ENCODE measurements at places on chromosomes 6 and 20.
A peak's percentile ranks its signal among the peaks of the same experiment; 100 is the strongest.

- no peak for DNase-seq
Observed at GRCh38 chr6:111269401-111269970, 182.2 kb downstream of the SLC16A10 start.

DNA sequence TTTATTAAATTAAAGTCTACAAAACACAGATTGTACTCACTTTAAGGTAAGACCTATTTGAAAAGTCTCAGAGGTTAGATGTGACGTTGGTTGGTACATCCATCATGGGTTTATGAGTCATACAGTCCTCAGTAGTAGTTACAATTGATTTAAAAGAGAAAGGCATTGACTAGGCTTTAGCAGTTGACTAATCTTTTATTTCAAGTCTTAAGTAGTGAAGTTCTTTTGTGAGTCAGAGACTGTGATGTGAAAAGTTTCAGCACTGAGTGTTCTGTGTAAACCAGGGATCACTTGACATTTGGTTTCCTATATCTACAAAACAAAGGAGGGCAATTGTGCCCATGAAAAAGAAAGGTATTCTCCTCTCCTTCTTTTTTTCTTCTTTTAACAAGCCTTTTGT is 221.3 kb downstream of the GRIK2 start:
- no peak for DNase-seq

GRCh38 chr6:100806296-100806695 is 74.8 kb downstream of the ASCC3 start:
- DNase-seq, result no peak

- no peak for DNase-seq
Observed at GRCh38 chr6:134235937-134236751, 81.8 kb downstream of the SGK1 start.

DNA sequence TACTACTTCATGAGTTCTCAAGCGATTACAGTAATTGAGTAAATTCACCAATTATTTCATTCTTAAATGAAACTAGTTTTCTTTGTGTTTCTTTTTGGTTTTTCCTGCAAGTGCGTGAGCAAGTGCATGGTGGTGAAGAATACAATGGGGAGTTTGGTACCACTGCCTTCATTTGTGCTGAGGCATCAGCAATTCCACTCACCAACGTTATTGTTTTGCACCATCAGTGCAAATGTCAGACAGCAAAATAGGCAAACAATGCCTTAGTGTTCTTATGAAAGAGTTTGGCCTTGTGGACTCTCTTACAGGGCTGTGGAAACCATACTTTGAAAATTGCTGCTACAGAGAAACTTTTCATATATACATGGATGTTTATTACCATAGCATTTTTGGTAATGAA is 8.2 kb downstream of the CDH26 start:
- no peak for DNase-seq

GRCh38 chr20:2800521-2801285 is at the start of gene CPXM1:
Gene CPXM1, minus strand, starts transcription at chr20:2800627. Its CDS starts 55 bp downstream, at chr20:2800572.
- no peak for DNase-seq

- no peak for DNase-seq
Observed at GRCh38 chr6:121956782-121957181, 442.7 kb upstream of the HSF2 start.

- DNase-seq, result no peak
Observed at GRCh38 chr6:88000713-88001112, 46.9 kb upstream of the SPACA1 start.

DNA sequence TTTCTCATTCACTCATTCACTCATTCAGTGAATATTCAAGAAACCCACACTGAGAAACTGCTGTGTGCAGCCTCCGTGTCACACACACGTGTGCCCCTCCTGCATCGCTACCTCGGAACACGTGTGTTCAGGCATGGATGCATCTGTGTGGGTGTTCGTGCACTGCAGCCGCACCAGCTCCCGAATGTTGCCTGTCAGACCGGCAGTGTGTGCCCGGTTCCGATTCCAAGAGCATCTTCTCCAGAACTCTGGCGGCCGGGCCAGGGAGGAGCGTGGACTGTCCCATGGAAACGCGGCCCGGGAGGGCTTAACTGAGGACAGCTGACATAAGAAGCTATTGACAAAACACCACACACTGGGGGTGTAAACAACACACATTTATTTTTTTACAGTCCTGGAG is 216.0 kb downstream of the DLL1 start:
- DNase-seq, result no peak

GRCh38 chr6:89836639-89837222 is 7.1 kb downstream of the CASP8AP2 start:
- DNase-seq, result no peak

- DNase-seq, result no peak
Observed at GRCh38 chr6:111894272-111894671, 21.0 kb upstream of the FYN start.

DNA sequence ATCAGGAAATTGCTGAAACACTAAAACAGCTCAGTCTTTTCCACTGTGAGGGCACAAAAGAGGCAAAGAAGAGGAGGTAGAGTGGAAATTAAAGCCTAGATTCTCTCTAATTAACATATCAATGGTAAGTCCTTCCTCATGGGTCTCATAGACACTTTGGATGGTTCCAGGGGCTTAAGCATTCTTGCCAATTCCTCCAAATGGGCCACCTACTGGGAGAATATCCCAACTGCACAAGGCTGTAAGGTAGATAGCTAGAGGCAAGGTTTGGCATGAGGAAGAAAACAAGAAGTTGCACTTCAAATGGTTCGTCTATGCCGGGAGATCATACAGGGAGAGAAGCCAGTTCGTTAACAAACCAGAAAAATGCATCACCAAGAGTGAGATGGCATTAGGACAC is 107.6 kb upstream of the KHDRBS2 start:
- DNase-seq, result no peak

GRCh38 chr6:107728564-107728897 is 95.6 kb downstream of the SCML4 start:
- no peak for DNase-seq

DNA sequence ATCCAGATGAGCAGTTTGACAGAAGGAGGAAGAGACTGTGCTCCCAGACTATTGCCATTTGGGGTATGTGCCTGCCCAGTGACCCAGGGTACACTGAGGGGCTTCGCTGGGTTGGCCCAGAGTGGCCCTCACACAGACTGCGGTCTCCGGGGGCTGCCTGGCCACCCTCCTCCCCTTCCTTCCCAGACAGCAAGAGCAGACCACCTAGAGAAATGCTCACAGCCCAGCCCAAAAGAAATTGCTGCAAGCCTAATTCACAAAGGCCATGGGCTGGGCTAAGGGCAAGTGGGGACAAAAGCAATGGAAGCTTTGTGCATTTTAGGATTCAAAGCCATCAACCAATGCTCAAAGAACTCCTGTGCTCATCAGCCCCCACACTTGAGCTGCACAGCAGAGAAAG is 277.6 kb downstream of the CDC5L start:
- DNase-seq, result no peak

- DNase-seq, result no peak
Observed at GRCh38 chr6:111973118-111973761, 80.7 kb upstream of the CCN6 start.

DNA sequence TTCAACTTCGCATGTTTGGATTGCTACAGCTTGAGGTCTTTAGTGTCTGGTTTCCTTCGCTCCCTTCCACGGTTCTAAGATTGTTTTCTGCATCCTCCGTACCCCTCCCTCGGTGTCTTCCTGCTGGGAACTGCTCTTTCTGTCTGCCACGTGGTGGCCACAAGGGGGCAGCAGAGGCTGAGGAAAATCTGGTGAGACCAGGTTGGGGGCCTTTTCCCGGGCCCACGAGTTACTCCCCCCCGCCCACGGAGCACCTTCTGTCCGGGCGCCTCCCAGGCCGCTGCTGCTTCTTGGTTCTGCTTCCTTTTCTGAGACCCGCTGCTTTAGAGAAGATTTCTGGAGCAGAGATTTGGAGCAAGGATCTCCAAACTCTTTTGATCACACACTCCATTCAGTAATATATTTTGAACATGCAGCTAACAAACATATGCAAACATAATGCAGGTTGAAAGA is 21.1 kb upstream of the NOTCH4 start:
- peak; percentile 39 for DNase-seq

- no peak for DNase-seq
Observed at GRCh38 chr6:112086744-112087135, 542 bp downstream of the TUBE1 start.

- no peak for DNase-seq
Observed at GRCh38 chr20:20005342-20005741, 11.8 kb upstream of the NAA20 start.

GRCh38 chr6:44227148-44227793 is 3.9 kb downstream of the SLC29A1 start:
- DNase-seq, result no peak

DNA sequence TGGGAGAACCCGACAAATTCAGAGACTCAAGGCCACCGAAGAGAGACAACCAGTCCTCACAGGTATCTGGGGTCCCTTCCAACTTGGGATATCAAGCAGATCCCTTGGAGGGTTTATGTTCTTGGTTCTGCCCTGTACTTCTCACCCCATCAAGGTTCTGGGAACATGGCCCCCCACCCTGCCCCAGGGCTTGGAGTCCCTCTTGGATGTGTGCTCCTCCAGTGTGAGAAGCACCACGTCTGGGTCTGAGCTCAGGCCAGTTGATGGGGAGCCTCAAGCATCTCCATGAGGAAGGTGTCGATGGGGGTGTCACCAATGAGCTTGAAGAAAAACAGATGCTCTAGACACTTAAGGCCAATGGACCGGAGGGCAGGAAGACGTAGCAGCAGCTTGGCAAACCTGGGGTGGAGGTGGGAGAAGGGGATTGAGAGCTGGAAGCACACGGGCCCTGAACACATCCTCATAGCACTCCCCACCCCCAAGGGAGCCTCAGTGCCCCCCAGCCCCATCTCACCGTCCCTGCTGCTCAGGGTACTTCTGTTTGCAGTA is 2.2 kb upstream of the COL11A2 start:
- DNase-seq, result no peak

DNA sequence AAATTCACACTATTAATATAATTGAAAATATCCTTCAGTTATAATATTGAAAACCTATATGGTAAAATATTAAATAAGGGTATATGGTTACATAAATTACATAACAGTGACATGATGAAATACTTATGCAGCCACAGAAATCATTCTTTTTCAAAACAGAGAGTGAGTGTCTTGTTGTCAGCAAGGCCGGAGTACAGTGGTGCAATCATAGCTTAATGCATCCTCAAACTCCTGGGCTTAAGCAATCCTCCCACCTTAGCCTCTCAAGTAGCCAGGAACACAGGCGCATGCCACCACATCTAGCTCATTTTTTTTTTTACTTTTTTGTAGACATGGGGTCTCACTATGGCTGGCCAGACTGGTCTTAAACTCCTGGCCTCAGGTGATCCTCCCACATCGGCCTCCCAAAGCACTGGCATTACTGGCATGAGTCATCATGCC is 40.4 kb downstream of the FAM8A1 start:
- no peak for DNase-seq

GRCh38 chr6:35046862-35047261 is 94.3 kb downstream of the TCP11 start:
- DNase-seq, result no peak

- no peak for DNase-seq
Observed at GRCh38 chr20:50293284-50294139, 102.9 kb downstream of the CEBPB start.

- no peak for DNase-seq
Observed at GRCh38 chr6:11110921-11111768, at the start of gene ERVFRD-1. Gene ERVFRD-1, minus strand, starts transcription at chr6:11111725. Its CDS starts 6,415 bp downstream, at chr6:11105310.

- no peak for DNase-seq
Observed at GRCh38 chr6:39910744-39911143, 23.5 kb downstream of the MOCS1 start.

- DNase-seq, result no peak
Observed at GRCh38 chr6:109531446-109531845, 48.4 kb upstream of the ZBTB24 start.

DNA sequence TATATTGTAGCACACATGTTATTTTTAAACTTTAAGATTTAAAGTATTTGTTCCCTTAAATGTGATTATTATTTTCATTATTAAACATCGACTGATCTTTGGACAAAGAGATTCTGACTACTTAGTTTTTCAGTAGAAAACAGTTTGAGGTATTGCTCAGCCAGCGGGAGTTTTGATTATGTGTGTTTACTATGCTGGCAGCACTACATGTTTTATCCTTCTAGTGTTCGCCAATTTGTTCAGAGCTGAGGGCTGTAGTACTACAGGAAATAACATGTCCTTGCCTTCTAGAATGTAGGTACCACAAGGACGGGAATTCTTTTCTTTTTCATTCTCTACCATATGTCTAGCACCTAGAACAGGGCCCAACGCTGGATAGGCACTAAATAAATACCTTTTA is 11.1 kb upstream of the LCA5 start:
- DNase-seq, result no peak

DNA sequence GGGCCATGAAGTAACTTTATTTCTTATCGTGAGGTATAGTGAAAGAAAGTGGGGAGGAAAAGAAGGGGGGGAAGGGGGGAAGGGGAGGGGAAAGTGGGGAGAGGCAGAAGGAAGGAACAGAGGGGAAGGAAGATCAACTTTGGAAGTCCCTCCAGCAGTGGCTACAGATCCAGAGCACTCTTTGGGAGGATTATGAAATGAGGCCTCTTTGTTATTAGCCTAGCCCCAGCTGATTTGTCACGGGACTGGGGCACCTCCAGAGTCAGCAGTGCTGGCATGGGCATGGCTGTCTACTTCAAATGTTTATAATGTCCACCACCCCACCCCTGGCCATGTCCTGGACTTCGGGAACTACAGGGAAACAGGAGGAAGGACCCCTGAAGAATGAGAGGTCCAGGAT is 7.6 kb downstream of the MOCS1 start:
- DNase-seq, result no peak

DNA sequence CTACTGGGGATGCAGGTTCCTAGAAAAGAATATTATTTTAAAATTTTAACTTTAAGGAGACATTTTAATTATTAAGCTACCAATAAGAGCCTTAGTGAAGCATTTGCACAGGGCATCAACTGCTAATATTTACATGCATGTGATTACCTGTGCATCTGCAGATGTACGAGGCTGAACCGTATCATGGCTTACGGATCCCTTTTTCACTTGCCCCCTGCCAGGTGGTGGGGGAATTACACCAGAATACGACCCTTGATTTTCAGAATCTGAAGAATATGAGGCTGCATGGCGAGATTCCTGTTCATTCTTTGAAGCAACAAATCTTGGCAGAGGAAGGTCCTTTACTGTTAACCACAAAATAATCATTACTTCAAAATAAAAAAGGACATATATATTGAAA is 42.7 kb downstream of the REPS1 start:
- no peak for DNase-seq

- DNase-seq, result no peak
Observed at GRCh38 chr20:62540504-62540903, 64.7 kb upstream of the GATA5 start.

DNA sequence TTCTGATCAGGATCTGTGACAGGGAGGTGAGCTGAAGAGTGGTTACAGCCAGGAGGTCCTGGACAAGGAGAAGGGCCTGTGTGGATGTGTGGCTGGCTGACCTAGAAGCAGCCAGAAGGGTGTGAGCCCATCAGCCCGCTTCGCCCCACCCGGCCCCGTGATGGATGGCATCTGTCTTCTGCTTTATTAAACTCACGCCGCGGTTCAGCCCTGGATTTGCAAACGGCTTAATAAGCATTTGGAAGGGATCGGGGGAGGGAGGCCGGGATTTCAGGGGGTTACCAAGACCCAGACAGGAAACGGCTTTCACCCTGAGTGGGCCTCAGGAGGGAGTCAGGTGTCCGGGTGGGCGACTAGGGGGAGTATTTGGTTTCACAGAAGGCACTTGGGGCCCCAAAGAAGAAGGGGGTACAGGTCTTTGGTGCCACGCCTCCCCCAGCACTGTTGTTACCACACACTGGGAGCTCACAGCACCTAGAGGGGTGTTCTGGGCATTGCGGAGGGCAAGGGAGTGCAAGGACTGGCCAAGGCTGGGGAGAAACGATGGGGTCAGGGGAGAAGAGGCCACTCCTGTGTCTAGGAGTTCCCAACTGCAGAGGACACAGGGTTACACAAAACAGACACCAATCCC is 53.8 kb upstream of the FOXP4 start:
- no peak for DNase-seq

GRCh38 chr6:89597988-89598387 is 40.6 kb downstream of the LYRM2 start:
- DNase-seq, result no peak
